ENCODE measurements at places on chromosomes 16 and 17.
A peak's percentile ranks its signal among the peaks of the same experiment; 100 is the strongest.

DNA sequence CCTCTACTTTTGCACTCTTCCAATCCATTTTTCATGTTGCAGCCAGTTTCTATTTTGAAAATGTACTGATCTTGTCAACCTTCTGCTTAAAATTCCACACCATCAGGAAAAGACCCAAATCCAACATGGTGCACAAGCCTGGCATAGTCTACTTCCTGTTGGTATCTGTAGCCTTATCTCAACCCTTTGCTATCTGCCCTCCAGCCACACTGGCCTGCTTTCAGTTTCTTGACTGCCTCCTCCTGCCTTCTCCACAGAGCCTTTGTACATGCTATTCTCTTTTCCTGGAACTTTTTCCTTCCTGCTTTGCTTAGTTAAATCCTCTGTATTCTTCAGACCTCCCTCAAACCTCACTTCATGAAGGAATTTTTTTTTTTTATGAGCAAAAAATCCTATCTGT lies 31.5 kb downstream of the NLRP1 start:
- DNase-seq: no peak

GRCh38 chr17:29694918-29695563 lies 72.3 kb upstream of the CORO6 start:
- DNase-seq: no peak

DNA sequence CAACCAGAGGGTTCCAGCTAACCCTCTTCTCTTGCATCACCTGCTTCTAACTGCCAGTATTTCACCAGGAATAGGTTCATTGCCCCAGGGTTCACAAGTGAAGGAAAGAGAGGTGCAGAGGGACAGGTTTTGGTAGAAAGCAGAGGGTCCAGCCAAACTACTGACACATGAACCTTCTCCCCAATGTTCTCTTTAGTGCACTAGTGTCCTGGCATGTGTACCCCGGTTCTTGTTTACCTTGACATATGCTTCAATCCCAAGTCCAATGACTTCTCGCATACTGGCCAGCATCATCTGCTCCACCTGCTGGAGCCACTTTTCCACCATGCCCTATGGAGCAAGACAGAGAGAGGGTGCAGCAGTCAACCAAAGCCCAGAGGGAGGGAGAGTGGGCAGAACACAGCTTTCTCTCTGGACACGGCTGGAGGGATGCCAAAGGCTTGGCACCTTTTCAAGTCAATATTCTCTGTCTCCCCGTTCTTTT lies 90.6 kb downstream of the DNAH3 start:
- no peak for DNase-seq

- no peak for DNase-seq
These were observed 87.8 kb downstream of the GNAO1 start for GRCh38 chr16:56279132-56279531.

GRCh38 chr16:19132898-19133297 lies 19.1 kb downstream of the ITPRIPL2 start:
- DNase-seq: no peak

DNA sequence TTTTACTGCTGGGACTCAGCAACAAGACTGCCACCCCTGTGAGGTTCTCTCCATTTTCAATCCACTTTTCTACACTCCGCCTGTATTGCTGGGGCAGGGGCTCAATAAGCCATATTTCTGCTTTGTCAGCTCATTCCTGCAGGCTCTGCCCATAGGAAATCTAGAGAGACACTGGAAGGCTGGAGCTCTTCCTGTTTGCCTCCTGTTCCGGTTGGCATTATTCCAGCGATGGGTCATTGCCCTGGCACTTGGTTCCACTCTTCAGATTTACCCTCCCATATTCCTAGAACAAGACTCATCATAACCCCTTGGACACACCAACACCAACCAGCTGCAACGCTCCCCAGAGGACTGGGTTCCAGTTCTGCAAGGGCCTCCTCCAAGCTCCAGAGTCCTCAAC lies 210.4 kb downstream of the CA10 start:
- no peak for DNase-seq

DNA sequence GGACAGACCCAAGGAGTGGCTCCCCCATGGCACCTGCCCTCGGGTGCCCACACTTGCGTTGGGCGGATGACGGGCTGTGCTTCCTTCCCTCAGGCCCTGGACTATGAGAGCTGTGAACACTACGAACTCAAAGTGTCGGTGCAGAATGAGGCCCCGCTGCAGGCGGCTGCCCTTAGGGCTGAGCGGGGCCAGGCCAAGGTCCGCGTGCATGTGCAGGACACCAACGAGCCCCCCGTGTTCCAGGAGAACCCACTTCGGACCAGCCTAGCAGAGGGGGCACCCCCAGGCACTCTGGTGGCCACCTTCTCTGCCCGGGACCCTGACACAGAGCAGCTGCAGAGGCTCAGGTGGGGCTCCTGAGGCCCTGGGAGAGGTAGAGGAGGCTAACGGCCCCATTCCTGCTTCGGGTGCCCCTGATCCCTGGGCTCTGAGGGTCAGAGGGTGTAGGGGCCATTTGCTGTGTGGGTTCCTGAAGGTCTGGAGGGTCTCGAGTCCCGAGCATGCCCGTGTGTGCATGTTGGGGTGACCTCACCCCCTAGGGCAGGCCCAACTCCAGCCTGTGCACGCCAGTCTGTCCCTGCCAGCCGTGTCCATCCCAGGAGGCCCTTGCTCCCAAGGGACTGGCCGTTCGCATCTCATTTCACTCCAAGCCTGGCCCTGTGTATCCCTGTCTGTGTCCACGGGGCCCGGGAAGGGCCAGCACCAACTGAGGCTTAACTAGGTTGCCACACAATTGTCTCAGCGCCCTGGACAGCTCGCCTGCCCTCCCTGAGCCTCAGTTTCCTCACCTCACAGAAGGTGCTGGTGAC lies 10.0 kb downstream of the SLC22A31 start:
- no peak for DNase-seq

GRCh38 chr16:22670044-22670536 lies 143.9 kb upstream of the HS3ST2 start:
- DNase-seq: peak; percentile 29

GRCh38 chr17:44779211-44780025 lies 20.6 kb downstream of the ADAM11 start:
- DNase-seq: peak; percentile 78

- no peak for DNase-seq
These were observed 48.3 kb downstream of the NT5M start for GRCh38 chr17:17351356-17351891.

DNA sequence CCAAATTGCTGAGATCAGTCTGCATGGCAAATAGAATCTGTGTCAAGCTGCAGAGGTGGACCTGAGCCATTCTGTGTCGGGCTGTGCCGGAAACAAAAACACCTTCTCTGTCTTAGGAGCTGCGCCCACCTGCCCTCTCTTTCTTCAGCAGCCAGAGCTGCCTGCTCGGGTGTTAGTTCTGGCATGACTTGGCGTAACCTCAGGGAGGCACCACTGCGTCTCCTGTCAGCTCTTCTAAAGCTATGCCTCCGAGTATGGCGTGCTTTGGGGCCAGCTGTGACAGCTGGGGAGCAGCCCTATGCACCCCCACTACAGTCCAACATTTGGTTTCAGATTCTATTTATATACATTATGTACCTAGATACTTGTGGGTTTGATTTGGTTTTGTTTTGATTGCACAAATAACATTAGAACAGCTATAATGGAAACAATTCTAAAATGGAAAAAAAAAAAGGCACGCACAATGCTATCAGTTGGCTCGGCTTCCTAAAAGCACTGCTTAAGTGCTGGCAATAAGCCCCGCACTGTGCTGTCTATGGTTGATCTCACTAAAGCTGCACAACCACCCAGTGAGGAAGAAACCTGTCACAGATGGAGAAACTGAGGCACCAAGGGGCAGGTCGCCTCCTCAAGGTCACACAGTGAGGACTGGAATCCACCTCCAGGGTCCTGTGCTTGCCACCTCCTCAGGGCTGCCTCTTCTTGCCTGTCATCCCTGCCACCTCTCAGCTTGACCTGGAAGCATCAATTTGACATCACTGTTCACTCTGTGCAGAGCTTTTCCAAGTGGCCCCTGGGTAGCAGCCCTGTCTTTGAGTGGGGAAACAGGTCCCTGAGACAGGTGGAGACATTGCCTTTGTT lies 18.7 kb upstream of the ADGRG1 start:
- DNase-seq: no peak

- peak; percentile 60 for DNase-seq
These were observed at the start of gene SREBF1 for GRCh38 chr17:17836818-17837379. Gene SREBF1 (minus strand): TSS chr17:17836986. CDS start chr17:17836817, 169 bp downstream.

- DNase-seq: no peak
These were observed 91.2 kb downstream of the ZNF778 start for GRCh38 chr16:89308391-89309333.

- no peak for DNase-seq
These were observed 500.4 kb upstream of the PSMD7 start for GRCh38 chr16:73796241-73796640.

DNA sequence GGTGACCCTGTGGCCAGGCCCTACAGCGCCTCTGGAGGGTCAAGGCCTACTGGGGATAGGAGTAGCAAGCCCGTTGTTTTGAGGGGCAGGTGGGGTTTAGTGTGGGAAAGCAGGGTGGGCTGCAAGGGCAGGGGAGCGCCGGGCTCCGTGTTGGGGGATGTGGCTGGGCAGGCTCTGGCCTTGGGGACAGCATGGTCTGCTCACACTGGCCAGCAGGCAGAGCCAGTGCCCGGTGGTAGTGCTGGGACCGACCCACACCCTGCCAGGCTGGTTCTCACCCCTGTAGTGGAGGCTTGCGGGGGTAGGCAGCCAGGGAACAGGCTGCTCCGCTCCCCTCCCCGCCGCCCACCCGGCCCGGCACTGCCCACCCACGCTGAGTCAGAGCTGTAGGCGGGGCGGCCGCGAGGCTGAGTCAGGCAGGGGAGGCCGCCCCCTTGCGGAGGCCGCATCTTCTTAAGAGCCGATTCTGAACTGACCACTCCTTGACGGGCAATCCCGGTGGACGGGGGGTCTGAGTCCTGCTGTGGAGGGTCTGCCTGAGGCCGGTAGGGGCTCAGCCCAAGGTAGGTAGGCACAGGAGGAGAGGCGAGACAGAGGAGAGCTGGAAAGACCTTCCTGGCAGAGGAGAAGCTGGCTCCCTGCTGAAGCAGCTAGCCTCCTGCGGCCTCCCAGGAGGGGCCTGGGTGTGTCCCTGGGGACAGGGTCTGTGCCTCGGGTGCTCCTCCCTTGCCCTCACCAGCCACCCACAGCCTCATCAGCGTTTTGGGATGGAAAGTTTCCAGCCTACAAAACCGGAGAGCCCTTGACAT lies 62.4 kb downstream of the BAIAP2 start:
- DNase-seq: peak; percentile 83

- DNase-seq: peak; percentile 80
These were observed 1.2 kb upstream of the TLCD3B start for GRCh38 chr16:30032083-30032819.

- no peak for DNase-seq
These were observed 47.4 kb downstream of the WDR45B start for GRCh38 chr17:82600731-82601446.

- DNase-seq: peak; percentile 91
These were observed 53.2 kb downstream of the NT5M start for GRCh38 chr17:17356149-17356930.

- DNase-seq: no peak
These were observed 985 bp upstream of the TMEM107 start for GRCh38 chr17:8176998-8177731.

DNA sequence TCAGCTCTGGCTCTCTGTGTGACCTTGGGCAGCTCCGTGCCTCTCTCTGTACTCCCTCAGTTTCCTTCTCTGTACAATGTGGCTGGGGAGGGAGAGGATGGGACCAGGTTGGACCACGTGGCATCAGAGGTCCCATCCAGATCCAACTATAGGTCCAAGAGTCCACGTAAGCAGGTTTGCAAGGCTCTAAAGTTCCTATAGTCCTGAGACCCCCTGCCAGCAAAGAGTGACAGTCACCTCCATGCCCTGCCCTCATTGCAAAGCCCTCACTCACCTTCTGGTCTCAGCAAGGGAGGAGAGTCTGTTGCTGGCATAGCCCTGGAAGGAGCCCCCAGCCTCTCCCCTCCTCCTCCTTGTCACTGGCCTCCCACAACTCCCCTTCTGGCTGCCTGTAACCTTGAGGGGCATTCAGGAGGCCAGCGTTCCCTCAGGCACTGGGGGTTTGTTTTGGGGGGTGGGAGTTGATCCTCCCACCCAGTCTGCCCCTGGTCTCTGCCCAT lies 6.1 kb upstream of the DRC7 start:
- no peak for DNase-seq

DNA sequence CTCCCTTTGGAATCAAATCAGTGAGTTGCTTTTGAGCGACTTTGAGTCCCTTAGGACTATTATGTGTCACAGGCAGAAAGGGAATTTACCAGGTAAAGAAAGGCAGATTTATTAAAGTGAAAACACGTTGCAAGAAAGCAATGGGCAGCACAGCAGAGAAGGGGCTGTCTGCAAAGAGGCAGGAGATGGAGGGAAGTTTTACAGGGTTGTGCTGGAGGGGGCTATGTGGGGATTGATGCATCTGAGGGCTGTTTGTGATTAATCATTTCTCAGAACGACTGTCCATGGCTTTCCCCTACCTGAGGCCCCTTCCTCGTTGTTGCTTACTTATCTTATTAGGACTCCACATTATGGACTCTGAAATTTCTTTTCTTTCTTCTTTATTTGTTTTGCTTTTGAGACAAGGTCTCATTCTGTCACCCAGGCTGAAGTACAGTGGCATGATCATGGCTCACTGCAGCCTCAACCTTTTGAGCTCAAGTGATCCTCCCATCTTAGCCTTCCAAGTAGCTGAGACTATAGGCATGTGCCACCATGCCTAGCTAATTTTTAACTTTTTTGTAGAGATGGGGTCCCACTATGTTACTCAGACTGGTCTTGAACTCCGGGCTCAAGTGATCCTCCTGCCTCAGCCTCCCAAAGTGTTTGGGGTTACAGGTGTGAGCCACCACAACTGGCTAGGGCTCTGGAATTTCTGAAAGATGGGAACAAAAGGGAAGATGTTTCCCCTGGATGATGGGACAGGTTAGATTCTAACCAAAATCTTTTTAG lies 5.5 kb downstream of the WWP2 start:
- no peak for DNase-seq

DNA sequence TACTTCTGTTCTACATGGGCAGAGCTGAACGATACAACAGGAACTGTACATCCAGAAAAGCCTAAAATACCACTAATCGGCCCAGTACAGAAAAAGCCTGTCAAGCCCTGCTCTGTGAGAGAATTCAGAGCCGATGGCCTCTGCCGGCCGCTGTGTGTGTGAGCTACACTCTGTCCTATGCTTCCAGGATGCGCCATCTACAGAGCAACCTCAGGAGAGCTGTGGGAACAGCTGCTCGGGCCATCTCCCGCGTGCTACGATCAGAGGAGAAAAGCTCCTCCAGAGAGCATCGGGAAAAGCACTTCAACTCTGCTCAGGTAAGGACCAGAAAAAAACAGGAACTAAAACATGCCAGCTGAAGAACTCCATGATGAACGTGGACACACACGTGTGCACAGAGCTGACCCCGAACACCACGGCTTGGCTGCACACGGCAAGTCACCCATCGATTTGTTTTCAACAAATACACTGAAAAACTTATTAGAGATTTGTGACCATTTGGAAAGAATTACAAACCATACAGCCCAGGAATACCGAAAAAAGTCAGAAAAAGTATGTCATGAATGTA lies 115.9 kb downstream of the ANKRD11 start:
- no peak for DNase-seq

All from cardiac fibroblast (primary cell).